ENCODE measurements at places on chromosomes 16 and 17.

GRCh38 chr16:12700161-12700560, 103.5 kb downstream of the CPPED1 start:
- DNase-seq, result no peak

DNA sequence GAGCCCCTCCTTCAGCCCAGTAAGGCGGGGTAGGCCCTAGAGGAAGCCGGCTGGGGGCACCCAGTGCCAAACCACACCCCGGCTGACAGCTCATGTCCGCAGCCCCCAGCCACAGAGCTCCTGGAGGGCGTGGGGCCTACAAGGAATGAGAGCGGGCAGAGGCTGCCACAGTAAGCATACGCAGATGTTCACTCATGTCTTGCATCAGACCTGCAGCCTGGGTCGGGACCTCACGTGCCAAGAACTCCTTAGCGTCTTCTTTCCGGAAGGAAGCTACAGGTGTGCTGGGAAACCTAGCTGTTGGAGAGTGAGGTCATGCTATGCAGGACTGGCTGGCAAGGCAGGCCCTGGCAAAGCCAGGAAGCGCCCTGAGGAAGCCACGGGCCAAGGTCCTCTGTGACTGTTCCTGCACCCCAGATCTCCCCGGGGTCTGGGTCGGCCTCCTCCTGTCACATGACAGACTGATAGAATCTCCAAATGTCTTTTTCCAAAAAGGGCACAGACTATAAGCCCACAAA, 1.6 kb downstream of the ZNF598 start:
- DNase-seq, result peak; percentile 22

DNA sequence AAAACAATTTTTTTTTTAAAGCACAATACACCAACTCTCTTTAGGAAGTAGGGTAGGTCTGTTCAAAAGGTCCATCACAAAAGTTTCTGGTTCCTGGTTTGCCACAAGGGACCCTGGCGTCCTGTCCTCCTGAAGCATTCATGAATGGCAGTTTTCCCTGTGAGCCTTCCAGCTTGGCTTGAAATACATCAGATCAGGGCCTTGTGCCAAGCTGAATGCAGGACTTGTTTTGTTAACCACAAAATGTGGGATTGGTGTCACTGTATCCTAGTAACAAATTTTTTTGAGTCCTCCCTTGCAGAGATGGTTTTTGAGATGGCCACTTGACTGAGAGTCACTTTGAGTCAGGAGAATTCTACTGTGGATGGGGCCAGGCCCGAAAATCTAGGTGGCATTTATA, 3.9 kb downstream of the GNAO1 start:
- no peak for DNase-seq

- no peak for DNase-seq
Measured at GRCh38 chr17:32314636-32315035, 27.3 kb downstream of the C17orf75 start.

DNA sequence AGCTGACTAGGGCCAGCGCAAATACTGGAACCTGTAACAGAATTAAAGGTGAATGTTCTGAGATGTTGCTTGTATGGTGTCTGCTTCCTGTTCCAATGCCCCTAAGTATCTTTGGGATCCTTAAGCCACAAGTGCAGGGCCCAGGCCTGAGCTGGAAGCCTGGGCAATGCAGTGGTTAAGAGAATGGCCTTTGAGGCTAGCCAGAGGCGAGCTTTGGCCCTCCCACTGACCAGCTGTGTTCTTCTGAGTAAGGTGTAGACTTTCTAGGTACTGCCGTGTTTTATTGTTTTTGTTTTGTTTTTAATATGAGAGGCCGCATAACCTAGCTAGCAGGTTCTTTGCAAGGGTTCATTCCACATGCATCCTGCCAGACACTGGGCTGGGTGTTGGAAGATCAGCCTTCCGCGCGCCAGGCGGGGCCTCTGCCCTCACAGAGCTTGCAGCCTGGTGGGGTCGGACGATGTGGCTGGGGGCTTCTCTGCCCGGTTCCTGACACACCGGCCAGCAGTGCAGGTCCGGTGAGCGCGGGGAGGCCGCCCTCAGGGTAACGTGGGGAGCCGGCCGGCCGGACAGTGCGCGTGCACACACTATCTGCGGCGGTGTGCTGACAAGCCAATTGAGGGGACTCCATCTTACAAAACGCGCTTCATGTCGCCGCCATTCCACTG, 551 bp upstream of the MLX start:
- DNase-seq, result no peak

DNA sequence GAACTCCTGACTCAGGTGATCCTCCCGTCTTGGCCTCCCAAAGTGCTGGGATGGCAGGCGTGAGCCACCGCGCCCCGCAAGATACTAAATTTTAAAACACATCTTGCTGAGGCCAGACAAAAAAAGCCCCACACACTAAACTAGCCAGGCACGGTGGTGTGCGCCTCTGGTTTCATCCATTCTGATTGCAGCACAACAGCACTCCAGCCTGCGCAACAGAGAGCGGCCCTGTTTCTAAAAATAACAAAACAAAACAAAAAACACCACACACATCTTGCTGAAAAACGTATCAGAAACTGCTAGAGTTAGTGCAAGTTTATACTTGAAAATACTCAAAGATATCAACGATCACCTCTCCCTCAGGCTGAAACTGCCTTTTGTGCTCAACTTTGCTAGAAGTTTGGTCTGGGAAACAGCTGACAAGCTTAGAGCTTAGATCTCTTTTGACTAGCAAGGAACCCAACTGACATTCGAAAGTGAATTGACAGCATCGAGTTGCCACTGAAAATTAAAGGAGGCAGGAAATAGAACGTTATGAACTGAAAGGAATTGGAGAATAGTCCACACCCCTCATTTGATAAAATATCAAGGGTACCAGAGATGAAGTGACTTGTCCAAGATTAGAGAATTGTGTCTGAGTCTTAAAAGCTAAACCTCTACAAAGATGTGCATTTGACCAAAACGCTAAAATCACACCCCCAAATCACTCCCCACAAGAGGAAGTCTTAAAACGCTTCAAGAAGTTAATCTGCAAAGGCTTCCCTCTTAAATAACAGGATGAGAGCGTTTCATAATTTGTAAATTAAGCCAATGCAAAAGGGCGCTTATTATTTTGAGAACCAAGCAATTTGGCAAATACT, 908 bp downstream of the COG4 start:
- no peak for DNase-seq

GRCh38 chr16:31471875-31472708, at the start of gene TGFB1I1:
Gene TGFB1I1 (plus strand): TSS chr16:31472152. CDS start chr16:31472189, 37 bp downstream.
- no peak for DNase-seq

GRCh38 chr17:37742762-37743611, 1.9 kb downstream of the HNF1B start:
- no peak for DNase-seq

- no peak for DNase-seq
Measured at GRCh38 chr17:57507828-57508227, 237.3 kb downstream of the CCDC182 start.

DNA sequence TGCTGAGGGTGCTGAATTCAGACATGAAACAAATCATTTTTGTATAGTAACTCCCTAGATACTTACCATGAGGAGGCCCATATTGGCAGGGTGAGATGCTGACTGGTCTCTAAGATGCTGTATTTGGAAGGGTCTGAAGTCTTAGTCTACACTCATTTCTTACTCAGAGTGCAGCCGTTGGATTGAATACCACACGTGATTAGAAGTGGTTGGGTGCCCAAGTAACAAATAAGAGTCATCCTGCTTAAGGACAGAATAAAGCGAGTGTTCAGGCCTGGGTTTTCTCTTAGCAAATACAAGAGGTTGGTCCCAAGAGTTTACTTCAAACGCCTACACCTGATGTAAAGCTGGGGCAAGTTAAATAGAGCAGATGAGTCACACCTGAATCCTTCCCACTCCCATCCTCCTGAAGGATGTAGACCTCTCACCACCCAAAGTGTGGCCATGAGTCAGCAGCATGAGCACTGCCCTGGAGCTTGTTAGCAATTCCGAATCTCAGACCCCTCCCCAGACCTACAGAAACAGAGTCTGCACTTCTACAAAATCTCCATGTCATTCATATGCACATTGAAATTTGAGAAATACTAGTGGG, 284.6 kb upstream of the CDH5 start:
- DNase-seq, result no peak

GRCh38 chr16:29011112-29011511, 26.3 kb downstream of the LAT start:
- no peak for DNase-seq

GRCh38 chr17:50635982-50636803, 1.5 kb downstream of the ABCC3 start:
- no peak for DNase-seq

DNA sequence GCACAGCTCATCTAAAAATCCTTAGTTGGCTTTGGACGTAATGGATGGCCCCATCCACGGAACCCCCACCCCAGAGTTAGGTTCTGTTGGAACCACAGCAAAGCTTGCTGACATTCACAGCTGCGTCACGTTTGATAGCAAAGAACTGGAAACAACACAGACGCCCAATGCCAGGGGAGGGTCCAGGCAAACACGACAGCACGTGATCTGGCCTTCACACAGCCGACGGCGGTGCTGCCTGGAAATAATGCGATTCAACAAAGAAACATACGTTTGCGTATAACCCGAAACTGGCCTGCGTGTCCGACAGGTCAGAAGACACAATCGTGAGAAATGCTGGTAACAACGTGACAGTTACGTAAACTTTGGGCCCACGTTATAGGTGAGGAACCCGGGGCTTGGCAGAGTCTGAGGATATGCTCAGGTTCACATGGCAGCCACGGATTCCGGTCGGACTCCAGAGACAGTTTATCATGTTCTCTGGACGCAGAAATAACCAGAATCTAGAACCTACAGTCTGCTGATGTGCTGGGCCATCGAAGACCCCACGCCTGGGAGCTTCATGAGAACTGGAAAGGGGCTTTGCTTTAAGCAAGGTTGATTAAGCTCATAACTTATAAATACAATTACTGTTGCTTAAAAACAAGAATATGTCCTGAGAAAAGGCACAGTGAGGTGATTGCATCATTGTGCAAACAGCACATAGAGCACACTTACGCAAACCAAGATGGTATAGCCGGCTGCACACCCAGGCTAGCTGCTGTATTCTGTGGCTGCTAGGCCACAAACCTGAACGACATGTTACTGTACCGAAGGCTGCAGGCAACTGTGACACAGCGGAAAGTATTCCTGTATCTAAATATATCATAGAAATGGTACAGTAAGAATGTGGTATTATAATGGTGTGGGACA, 70.4 kb downstream of the RPH3AL start:
- no peak for DNase-seq

GRCh38 chr16:56911771-56912571, 20.0 kb upstream of the HERPUD1 start:
- DNase-seq, result no peak

DNA sequence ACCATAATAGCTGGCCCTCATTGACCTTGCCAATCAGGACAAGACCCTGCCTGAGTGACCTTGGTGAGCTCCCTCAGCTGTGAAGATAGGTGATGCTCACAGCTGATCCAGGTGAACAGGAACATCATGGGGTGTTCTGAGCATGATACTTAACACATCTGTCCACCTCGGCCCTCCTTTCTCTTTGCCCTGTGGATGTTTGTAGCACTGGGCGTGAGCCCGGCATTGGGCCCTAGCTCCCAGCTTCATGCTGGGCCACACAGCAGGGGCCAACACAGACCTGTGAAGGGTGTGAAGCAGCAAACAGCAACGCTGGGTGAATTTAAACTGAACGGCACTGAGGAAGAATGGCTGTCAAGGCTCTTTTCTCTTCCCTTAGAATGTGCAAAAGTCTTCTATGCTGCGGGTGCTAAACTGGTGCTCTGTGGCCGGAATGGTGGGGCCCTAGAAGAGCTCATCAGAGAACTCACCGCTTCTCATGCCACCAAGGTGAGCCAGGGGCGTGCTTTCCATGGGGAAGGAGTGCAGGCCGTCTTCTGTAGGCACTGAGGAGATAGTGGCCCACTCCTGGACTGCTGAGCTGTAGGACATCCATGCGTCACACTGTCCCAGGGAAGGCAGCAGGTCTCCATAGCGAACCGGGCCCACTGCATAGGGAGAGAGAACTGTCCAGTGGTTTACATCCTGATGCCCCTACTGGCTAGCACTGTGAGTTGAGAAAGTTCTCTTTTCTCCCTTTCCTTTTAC, 35.9 kb downstream of the TMEM11 start:
- no peak for DNase-seq

GRCh38 chr16:78844682-78845081, 745.2 kb downstream of the WWOX start:
- no peak for DNase-seq

DNA sequence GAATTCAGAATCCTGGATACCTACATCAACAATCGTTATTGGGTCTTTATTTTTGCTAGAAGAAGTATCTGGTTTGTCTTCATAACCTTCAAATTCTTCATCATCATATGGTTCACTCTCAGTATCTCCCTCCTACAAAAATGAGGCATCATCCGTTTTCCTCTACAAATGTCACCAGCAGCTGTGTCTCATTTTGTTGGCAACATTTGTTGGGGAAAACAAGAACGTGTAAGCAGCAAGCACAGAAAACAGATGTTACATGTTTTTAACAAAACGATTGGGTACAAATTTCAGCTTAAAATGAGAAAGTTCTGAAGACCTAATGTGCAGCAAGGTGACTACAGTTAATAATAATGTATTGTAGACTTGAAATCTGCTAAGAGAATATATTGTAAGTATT, 8.7 kb downstream of the CCDC47 start:
- no peak for DNase-seq

- DNase-seq, result no peak
Measured at GRCh38 chr16:715477-716199, 720 bp downstream of the METRN start.

- DNase-seq, result no peak
Measured at GRCh38 chr17:8366231-8366630, 10.3 kb downstream of the KRABD2 start.

GRCh38 chr16:89909777-89910716, 8.6 kb upstream of the MC1R start:
- peak; percentile 49 for DNase-seq

All from AML-193 (cell line).